ENCODE measurements at places on chromosomes 12 and 14.

GRCh38 chr12:116226026-116226425 is 51.5 kb downstream of the MED13L start:
- no peak overlapping the region for H3K4me3 ChIP-seq
- peaks cover 2% of the 10 kb centered on the region for H3K4me1 ChIP-seq
- H3K27ac ChIP-seq, result no peak overlapping the region

DNA sequence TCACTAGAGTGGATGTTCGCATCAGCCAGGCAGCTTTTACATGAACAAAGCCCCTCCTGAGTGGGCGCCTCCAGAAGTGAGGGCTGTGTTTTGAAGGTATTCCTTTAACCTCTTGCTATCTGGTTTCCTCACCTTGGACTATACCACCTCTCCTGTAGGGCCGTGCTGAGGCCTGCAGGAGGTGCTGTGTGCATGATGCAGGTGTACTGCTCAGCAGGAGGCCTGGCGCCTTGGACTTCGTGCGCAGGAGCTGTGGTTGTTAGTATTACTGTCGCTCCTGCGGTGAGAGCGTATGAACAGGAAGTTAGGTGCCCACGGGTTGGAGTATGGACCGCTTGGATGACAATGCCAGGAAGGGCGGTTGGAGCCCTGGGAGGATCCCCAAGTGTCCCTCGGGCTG is 130.7 kb downstream of the TSPAN9 start:
- no peaks in the 10 kb centered on the region for H3K36me3 ChIP-seq
- peaks cover 9% of the 10 kb centered on the region for H3K27me3 ChIP-seq
- H3K27ac ChIP-seq, result no peak overlapping the region
- DNase-seq, result no peak
- H3K4me1 ChIP-seq, result no peaks in the 10 kb centered on the region

DNA sequence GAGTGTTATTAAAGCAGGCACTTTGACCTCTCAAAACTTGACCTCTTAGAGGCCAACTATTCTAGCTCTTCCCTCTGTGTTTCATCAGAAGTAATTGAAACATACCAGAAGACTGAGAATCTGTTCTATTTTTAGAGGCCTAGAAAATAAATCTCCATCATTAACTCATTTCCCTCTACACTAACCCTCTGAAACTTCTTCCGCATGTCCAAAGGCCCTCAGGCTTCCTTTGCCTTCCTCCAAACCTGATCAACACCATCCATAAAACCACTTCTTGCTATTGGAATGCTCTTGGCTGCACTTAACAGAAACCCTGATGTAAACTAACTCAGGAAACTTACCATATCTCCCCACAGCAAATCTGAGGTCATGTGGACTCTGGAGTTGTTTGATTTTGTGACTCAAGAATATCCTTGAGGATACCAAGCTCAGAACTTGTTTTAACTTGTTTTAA is 196.4 kb downstream of the RPAP3 start:
- H3K4me1 ChIP-seq, result no peaks in the 10 kb centered on the region
- no peaks in the 10 kb centered on the region for H3K27me3 ChIP-seq
- no peak overlapping the region for H3K4me3 ChIP-seq
- H3K36me3 ChIP-seq, result no peaks in the 10 kb centered on the region
- no peak for DNase-seq

GRCh38 chr12:122096014-122096413 is 17.5 kb downstream of the MLXIP start:
- H3K4me1 ChIP-seq, result peaks cover 55% of the 10 kb centered on the region
- H3K27ac ChIP-seq, result no peak overlapping the region
- H3K4me3 ChIP-seq, result no peak overlapping the region
- H3K36me3 ChIP-seq, result peaks cover 16% of the 10 kb centered on the region
- DNase-seq, result no peak

GRCh38 chr12:68808388-68809189 is 612 bp downstream of the MDM2 start:
- H3K36me3 ChIP-seq, result peaks cover 46% of the 10 kb centered on the region
- H3K4me3 ChIP-seq, result peak overlapping the region; percentile 91
- H3K27me3 ChIP-seq, result no peaks in the 10 kb centered on the region
- DNase-seq, result peak; percentile 79

GRCh38 chr12:40726366-40726765 is 34.1 kb downstream of the CNTN1 start:
- H3K4me3 ChIP-seq, result no peak overlapping the region
- no peaks in the 10 kb centered on the region for H3K36me3 ChIP-seq
- H3K27ac ChIP-seq, result no peak overlapping the region
- H3K27me3 ChIP-seq, result no peaks in the 10 kb centered on the region

All from activated CD8-positive, alpha-beta T cell treated with anti-CD3 and anti-CD28 coated beads, Interleukin-2, amount 10 ng/mL, durations not matched to agents 7 days and 5 days (primary cell).